ENCODE measurements at places on chromosomes 1 and 21.

DNA sequence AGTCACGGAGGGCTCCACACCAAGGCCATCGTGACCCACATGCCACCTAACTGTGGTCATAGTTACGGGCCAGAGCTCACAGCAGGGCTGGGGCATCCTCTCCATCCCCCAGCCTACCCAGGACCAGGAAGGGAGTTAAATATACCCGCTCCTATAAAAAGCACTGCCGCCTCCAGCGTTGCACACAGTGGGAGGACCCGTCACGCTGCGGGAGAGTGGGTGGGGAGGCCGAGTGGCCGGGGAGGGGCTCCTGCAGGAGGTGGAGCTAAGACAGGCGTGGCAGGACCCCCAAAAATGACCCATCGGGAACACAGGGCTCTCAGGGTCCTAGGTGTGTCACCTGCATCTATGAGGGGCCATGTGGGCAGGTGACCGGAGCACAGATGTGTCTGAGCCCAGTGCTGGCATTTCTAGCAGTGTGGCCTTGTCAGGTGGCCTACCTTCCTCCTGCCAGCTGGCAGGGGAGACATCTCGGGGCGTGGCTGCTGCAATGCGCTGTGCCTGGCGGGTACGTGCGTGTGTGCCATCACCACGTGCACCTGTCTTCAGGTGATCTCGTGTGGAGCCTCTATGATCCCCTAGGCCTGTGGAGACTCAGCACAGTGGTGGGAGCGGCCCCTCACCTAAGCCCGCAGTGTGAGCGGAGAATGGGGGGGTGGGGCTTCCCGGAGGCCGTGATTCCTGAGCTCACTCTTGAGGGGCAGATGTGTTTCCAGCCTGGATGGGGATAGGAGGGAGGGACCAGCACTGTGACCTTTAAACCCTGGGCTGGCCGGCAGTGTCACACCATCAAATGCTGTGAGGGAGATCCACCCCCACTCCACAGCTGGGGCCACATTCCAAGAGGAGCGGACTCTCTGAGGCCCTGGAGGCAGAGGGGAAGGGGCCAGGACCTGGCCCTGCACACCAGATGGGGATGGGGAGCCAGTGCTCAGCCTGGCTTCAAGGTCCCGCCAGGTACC lies 17.7 kb downstream of the AGRN start:
- DNase-seq, result no peak

DNA sequence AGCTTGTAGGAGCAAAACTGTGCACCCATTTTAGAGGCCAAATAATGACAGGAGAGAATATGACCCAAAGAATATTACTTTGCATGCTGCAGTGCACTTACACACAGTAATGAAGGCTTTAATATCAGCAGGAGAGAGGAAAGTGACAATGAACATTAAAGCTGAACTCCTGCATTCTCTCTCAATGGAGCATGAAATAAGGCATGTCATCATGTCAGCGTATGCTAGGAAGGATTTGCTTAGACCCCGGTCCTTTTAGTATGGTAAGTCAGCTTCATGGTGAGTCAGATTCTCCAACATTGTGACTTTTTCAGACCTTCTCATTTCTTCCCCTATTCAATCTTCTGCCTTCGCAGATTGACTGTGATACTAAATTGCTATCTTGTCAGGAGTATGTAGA lies 210.7 kb upstream of the TMPRSS15 start:
- DNase-seq, result no peak

DNA sequence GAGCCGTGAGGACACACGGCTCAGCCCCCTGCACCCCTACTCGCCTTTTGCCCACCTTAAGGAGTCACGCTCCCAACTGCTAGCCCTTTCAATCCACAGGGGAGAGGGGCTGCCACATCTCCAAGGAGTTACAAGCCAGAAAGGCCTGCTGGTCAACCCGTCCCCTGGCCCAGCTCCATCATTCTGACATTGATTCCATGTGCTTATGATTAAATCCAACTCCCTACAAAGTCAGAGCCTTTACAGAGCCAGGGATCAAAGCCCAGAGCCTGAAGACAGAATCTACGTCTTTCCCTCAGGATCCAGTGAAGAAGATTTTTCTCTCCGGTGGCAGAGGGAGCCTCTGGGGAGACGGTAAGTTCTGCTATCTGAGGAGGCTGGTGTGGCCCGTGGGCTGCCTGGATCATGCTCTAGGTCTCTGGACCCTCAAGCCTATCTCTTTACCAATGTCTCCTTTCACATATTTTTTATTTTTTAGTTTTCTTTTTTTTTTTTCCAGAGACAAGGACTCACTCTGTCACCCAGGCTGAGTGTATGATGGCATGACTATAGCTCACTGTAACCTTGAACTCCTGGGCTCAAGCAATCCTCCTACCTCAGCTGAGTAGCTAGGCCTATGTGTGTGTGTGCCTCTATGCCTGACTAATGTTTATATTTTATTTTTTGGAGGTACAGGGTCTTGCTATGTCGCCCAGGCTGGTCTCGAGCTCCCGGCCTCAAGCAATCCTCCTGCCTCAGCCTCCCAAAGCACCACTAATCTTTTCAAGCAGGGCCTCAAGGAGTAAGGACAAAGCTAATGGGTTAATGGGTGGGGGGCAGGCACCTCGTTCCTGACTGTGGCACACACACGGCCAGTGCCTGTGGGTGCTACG lies 61.3 kb downstream of the SLC66A1 start:
- no peak for DNase-seq

DNA sequence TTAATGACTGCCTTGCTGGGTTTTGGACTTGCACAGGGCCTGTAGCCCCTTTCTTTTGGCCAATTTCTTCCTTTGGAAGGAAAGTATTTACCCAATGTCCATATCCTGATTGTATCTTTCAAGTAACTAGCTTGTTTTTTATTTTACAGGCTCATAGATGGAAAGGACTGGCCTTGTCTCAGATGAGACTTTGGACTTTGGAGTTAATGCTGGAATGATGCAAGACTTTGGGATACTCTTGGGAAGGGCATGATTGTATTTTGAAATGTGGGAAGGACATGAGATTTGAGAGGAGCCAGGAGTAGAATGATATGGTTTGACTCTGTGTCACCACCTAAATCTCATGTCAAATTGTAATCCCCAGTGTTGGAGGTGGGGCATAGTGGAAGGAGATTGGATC lies 140.1 kb downstream of the C1orf94 start:
- DNase-seq, result no peak

- DNase-seq, result no peak
Measured at GRCh38 chr1:224673141-224673540, 57.0 kb downstream of the CNIH3 start.

DNA sequence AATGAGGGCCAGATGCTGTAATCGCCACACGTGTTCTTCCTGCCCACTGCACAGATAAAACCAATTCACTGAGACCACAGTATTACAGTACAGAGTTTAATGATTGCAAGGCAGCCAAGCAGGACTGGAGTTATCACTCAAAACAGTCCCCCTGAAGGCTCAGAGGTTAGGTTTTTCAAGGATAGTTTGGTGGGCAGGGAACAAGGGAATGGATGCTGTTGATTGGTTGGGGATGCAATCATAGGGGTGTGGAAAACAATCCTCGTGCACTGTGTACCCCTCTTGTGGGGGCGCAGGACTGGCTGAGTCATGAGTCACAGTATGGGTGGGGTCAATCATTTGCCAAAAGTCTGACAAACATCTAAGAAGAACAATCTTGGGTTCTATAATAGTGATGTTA lies 12.4 kb upstream of the USP1 start:
- DNase-seq, result no peak

DNA sequence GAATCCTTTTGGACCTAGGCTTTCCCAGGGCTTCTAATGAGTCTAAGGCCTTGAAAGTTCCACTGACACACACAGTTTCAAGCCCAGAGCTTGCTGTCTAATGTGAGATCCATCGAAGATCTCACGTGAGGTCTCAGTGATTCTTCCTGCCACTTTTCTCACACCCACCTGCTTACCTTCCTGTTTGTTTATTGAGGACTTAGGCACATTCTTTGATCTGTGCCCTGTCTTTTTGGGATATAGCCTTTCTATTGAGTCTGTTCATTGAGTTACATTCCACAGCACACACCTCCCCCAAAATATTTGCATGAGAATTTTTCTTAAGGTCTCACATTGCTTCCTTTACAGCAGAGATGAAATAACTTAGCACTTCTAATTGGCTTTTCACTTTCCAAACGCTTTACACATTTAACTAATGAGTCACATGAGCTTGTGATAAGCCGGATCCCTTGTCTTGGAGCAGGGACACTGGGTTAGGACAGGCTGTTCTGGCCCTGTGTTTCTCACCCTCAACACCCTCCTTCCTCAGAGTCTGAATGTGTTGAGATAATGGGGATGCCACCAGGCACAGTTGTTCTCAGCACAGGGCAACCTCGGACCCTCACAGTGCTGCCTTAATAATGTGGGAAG lies 288.3 kb downstream of the TM2D1 start:
- no peak for DNase-seq

DNA sequence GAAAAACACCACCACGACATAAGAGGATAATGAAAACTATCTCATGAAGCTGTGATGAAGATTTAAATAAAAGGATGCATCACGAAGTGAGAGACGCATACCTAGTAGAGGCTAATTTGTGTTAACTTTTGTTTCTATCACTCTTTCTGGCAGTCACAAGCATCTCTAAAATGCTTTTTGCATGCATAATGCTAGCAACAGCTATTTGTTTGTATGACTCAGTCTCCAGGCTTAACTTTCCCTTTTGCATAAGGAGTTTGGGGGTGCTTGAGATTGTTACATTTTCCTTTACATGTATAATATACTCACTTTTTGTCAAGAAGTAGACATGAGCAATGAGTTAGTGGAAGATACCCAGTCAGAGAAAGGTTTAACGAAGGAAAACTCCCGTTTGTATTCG lies 385.4 kb downstream of the DISC1 start:
- no peak for DNase-seq

DNA sequence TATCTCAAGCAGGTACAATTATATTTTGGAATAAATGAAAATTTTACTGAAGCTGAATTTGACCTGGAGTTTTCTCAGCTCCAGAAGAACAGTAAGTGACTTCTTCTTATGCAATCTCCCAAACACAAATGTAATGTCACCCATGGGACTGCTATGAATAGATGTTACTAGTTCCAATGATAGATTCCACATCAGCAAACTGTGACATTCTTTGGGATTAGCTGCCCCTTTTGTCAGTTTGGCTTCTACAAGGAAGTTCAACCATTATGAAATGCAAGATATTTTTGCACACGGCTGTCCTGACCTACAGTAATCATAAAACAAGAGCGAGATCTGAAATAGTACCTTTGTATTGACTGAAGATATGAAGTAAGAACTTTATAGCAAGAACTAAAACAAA lies 27.8 kb upstream of the TSNAX start:
- DNase-seq, result no peak

DNA sequence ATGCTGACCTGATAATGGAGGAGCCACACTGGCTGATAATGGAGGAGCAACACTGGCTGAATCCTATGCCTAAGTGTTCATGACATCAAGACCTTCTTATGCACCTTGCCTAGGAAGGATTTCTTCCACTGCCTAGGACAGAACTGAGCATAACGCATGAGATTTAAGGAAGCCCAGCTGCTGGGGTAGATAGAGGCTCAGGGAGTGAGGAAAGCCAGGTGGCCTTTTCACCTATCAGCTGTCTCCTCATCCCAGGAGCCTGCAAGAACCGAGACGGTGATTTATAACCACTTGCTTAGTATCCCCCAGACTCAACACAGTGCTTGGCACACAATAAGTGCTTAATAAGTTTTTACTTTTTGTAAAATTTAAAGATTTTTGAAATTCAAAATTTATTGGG lies 7.4 kb upstream of the CTBS start:
- DNase-seq, result no peak

Data from DMS79 (cell line).